ENCODE measurements at places on chromosomes 3 and 15.

DNA sequence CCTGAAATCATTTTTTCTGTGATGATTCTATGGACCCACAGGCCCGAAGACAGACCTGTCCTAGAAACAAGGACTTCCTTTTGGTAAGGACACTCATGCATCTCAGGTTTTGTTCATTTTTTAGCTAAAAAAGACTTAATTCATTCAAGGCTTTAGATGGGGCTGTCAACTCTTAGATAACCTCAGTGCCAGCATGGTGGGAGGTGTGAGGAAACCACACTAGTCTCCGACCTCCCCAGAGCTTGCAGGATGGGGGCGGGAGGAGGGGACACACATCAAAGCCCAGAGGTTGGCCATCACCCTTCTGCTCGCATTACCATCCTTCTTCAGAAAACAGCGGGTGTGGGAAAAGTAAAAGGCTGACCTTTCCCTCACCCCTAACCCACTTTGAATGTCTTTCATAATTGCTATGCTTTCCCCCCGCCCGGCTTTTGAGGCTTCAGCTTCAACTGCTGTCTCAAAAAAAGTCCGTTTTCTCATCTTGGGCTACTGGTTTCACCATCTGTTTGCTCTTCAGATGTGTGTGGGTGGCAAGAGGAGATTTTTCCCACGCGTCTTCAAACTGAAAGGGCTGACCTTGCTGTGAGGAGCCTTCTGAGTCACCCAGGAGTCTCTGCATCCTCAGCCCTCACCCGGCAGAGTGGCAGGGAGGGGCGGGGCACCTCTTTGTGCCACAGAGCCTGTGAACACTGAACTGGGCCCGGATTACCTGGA is 27.6 kb upstream of the CXCR6 start:
- peak; percentile 65 for DNase-seq

DNA sequence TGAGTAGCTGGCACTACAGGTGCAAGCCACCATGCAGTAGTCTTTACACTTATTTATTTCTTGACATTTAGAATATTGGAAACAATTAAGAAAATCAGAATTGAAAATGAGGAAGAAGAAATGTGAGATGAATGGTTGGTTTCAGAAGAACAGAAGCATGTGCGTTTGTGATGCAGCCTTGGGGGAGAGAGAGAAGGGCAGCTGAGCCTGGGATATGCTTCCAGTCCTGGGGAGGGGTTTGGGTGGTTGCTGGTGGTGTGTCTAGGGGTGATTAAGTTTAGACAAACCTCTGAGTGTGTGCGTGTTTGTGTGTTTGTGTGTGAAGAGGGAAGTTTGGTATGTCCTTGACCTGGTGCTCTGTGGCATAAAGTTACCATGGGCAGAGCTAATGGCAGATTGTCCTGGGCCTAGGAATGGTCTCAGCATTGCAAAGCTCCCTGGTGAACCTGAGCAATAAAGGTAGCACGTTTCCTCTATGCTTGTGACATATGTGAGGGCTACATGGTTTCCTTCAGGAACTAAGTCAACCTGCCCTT is 35.6 kb downstream of the CTSH start:
- no peak for DNase-seq

- DNase-seq: no peak
Measured at GRCh38 chr3:64975147-64975546, 287.3 kb upstream of the ADAMTS9 start.

GRCh38 chr3:146468234-146468633 is 1.1 kb downstream of the PLSCR2 start:
- DNase-seq: no peak

DNA sequence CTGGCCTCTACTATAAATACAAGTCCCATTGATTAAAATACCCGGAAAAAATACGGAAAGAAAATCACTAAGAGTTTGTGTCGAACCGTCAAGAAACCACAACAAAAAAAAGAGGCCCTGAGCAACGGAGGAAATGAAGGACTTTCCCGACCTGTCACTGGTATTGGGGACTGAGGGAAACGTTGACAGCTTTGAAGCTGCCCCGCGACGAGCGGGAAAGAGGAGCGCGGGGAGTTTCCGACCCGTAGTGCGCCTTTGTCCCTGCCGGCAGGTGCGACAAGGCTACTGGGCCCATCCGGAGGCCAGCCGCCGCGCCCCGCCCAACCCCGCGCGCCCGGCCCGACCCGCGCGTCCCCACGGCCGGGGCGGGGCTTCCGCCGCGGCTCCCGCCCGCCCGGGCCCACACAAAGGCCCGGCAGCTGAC is 416 bp downstream of the PBRM1 start:
- peak; percentile 75 for DNase-seq

DNA sequence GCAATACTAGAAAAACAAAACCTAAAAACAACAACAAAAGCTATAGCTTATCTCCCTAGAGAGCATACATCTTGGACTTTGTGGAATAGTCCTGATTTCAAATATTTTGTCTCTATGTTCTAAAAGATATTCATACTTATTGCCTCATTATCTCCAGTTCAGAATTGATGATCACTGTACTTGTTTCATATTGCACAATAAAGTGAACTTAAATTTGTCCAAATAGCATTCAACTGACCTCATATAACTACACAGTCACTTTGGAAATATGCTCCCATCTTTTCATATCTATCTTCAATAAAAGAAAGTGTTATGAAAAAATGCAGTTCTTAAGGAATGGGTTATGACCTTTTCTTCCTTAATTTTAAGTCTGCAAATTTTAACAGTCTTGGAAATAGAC is 228.6 kb upstream of the CMC1 start:
- no peak for DNase-seq

- no peak for DNase-seq
Measured at GRCh38 chr3:31810991-31811433, 170.1 kb downstream of the OSBPL10 start.

DNA sequence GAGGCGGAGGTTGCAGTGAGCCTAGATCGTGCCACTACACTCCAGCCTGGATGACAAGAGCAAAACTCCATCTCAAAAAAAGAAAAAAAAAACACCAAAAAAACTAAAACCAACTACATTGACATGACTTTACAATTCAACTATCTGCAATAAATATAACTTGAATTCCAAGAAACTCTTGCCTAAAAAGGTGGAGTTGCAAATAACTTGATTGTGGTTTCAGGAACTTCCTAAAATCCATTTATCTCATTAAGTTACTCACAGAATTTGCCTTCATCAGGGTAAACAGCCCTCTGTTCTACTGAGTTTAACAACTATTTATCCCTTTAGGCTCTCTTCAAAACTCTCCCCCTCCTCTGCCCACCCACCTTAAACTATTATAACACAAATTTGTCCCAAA is 2.7 kb upstream of the MAPK6 start:
- DNase-seq: no peak

DNA sequence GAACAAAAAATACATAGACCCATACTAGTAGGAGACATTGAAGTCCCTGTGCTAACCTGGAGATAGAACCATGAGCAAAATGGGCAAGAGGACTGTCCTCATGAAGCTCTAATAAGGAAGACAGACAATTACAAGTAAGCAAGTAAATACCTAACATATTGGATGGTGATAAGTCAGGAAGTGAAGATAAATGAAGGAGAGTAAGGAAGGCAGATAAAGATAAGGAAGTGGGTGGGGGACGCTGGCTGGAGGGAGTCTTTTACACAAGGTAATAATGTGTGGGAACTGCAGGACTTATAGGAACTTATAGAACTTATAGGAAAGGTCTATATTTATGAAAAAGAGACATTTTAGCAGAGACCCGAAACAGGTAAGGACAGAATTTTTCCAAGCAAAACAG is 148.9 kb upstream of the ABI3BP start:
- no peak for DNase-seq

GRCh38 chr3:141336672-141337522 is 31.4 kb upstream of the ZBTB38 start:
- no peak for DNase-seq
